A549 treated with CORT108297 at 1 μM for 4 hours (cell line): ENCODE measurements at places on chromosomes 5 and 9. TPM values are rescaled to one million over a fixed set of nuclear protein-coding genes. Genes with fewer than 3 reads are reported as not detected.

SPATA31D4 gene
- total RNA-seq = not detected in 5 replicates

MSX2 gene
- total RNA-seq = 3.8 to 5.5 TPM (median 5.0 TPM) in 5 replicates

FOXD4L5 gene
- 0.03 to 0.07 TPM (median 0.04 TPM) in 3 of 5 replicates, not detected in the others for total RNA-seq

TLE4 gene
- total RNA-seq = 10.1 to 12.3 TPM (median 11.3 TPM) in 5 replicates

PROB1 gene
- 0.17 to 0.38 TPM (median 0.28 TPM) in 5 replicates for total RNA-seq

FOXD4 gene
- 0.25 to 0.82 TPM (median 0.44 TPM) in 5 replicates for total RNA-seq

MELK gene
- total RNA-seq = 62.8 to 88.5 TPM (median 71.3 TPM) in 5 replicates

PALM2AKAP2 gene
- 0.06 to 0.68 TPM (median 0.25 TPM) in 5 replicates for total RNA-seq

EQTN gene
- total RNA-seq = not detected in 5 replicates

QRFP gene
- not detected in 5 replicates for total RNA-seq

RNF180 gene
- 0.30 to 0.46 TPM (median 0.39 TPM) in 5 replicates for total RNA-seq

SRD5A1 gene
- total RNA-seq = 18.4 to 32.2 TPM (median 29.6 TPM) in 5 replicates

BNC2 gene
- total RNA-seq = 4.1 to 5.5 TPM (median 4.3 TPM) in 5 replicates

PPP2R2B gene
- 0.06 to 0.24 TPM (median 0.14 TPM) in 5 replicates for total RNA-seq

TAL2 gene
- total RNA-seq = 0.15 to 0.31 TPM (median 0.25 TPM) in 5 replicates

GLDC gene
- total RNA-seq = 11.3 to 14.9 TPM (median 13.1 TPM) in 5 replicates

FOXI1 gene
- not detected in 5 replicates for total RNA-seq

MAST4 gene
- 1.1 to 1.6 TPM (median 1.2 TPM) in 5 replicates for total RNA-seq

CAAP1 gene
- 16.8 to 21.5 TPM (median 20.0 TPM) in 5 replicates for total RNA-seq

NDST1 gene
- total RNA-seq = 49.9 to 71.9 TPM (median 62.0 TPM) in 5 replicates

ADAMTS12 gene
- 6.1 to 9.2 TPM (median 7.2 TPM) in 5 replicates for total RNA-seq

MORN5 gene
- not detected in 5 replicates for total RNA-seq
